ENCODE measurements at places on chromosomes 6 and 20.

GRCh38 chr6:87772597-87773530 is 70.8 kb upstream of the AKIRIN2 start:
- no peak for DNase-seq

DNA sequence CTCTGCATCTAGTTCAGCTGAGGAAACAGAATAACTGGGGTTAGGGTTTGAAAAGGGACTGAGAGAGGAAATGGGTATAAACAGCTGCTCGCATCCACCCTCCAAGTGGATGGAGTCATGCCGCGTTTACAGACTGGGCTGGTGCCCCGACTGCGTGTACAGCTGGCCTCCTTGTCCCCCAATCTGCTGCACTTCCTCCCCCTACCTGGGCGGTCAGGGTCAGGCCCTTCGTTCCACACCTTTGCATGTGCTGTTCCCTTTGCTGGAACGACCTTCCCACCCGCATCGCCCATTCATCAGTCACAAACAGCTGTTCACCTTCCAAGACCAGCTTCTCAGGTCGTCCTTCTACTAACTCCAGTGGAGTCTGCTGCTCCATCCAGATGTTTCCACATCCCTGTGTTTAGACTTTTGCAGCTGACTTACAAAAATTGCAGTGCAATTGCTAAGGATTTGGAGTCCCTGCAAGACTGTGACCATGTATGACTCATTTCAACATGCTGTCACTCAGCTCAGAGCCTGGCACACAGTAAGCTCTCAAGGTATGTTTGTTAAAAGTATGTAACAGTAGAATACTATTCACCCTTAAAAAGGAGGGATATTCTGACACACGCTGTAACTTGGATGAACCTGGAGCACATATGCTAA is 129.3 kb downstream of the DTNBP1 start:
- no peak for DNase-seq

GRCh38 chr6:142878407-142878806 is 66.6 kb downstream of the HIVEP2 start:
- no peak for DNase-seq

GRCh38 chr6:22362361-22362760 is 65.5 kb upstream of the PRL start:
- no peak for DNase-seq

DNA sequence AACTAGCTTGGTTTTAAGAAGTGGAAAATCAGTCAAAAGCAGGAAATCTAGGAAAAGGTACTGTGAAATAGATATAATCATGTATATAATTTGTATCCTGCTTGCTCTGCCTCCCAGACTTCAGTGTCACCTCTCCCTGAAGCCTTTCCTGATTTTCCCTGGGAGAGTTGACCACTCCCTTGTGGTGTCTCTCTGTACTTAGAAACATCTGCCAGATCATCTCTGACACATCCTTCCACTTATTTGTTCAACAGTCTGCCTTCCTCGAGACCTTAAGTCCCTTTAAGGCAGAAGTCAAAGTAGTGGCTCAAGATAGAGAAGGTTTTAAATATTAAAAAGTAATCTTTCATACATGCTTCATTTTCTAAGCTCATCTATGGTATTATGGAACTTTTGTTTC is 236.5 kb downstream of the CDKAL1 start:
- DNase-seq: no peak

- no peak for DNase-seq
Measured at GRCh38 chr20:2032168-2032567, 38.3 kb upstream of the PDYN start.

- DNase-seq: no peak
Measured at GRCh38 chr20:39885975-39886649, 802.9 kb downstream of the MAFB start.

DNA sequence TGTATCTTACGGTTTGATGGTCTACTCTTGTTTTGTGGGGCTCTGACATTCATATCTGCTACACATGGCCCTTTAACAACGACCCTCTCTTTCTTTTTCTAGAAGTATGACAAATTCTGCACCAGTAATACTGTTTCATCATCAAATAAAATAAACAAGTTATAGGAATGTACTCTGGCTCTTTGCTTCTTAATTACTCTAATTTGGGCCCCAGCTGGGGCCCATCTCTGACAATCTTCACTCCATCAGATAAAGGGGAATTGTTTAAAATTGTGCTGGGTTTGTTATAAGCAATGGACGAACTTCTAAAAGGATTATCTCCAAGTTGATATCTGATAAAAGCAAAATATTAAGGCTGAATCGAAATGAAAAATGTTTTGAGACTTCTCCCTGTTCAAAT is 343.6 kb upstream of the JAG1 start:
- no peak for DNase-seq

- DNase-seq: no peak
Measured at GRCh38 chr6:133108419-133108818, 132.7 kb upstream of the EYA4 start.

DNA sequence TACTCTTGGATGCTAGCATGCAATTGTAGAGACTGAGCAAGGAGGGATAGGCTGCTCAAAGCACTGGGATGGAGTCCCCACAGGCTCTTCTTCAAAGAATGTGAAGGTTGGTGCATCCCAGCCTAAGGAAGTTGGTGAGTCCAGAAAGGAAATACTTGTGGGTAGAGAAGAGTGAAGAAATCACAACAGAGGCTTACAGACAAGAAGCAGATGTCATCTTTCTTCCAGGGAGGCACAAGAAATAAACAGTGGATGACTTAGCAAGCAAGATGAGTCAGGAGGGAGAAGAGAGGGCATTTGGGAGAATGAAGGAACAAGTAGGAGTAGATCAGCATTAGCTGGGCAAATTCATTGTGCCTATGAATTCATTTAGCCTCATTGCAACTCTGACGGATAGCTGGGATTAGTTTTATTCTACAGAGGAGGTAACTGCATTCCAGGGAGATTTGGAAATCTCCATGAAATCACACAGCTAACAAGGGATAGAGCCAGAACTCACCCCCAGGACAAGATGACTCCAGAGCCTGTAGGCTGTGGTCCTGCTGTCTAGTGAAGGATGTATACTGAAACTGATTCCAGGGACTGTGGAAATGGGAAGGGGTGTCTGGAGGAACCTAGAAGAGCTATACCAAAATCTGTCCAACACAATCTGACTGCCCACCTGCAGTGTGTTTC is 125.8 kb upstream of the SPTLC3 start:
- no peak for DNase-seq

GRCh38 chr6:82980086-82980485 is 85.6 kb downstream of the UBE3D start:
- DNase-seq: no peak

DNA sequence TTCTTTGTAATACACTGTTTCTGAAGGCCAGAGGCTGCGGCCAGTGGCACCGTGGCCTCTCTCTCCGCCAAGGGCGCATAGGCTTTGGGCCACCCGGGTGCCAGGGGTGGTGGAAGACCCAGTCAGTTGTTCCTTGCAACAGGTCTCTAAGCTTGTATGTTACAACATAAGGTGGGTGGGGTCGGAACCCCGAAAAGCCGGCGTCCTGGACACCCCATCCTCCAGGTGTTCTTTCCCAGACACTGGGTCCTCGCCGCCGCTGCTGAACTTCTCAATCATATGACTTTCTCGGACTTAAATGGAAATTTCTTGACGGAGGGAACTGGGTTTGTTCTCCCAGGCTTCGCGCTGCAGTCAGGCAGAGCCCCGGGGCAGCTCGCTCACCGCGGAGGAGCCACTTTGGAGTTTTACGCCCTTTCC is 983 bp upstream of the KCNQ5 start:
- no peak for DNase-seq

DNA sequence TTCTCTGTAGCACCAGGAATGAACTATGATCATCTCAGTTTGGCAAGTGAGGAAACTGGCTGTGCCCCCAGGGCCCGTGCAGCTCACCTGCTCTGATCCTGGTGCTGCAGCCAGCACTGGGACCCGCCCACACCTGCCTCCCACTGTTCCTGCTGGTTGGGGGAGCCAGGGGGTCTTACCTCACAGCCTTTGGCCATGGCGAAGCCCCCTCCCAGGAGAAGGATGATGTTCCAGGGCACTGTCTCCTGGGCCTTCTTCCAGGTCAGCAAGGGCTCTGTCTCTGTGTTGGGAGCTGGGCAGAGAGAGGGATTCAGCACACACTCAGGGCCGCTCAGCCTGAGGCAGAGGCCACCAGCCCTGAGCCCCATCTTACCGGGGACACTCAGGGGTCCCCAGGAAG is 24.9 kb upstream of the OCSTAMP start:
- no peak for DNase-seq

GRCh38 chr20:47710665-47711045 is 74.6 kb downstream of the SULF2 start:
- no peak for DNase-seq

- DNase-seq: no peak
Measured at GRCh38 chr6:108651340-108652227, 90.9 kb downstream of the FOXO3 start.

All from renal cortex interstitium (tissue), 15 donors.